ENCODE measurements at places on chromosomes 1 and 21.
A peak's percentile ranks its signal among the peaks of the same experiment; 100 is the strongest.

GRCh38 chr21:36904093-36904666 is 62.3 kb downstream of the HLCS start:
- DNase-seq: no peak

GRCh38 chr1:167090314-167090942 is at the start of gene GPA33:
Gene GPA33, minus strand, starts transcription at chr1:167090377. Its CDS starts 90 bp downstream, at chr1:167090287.
- DNase-seq: no peak

DNA sequence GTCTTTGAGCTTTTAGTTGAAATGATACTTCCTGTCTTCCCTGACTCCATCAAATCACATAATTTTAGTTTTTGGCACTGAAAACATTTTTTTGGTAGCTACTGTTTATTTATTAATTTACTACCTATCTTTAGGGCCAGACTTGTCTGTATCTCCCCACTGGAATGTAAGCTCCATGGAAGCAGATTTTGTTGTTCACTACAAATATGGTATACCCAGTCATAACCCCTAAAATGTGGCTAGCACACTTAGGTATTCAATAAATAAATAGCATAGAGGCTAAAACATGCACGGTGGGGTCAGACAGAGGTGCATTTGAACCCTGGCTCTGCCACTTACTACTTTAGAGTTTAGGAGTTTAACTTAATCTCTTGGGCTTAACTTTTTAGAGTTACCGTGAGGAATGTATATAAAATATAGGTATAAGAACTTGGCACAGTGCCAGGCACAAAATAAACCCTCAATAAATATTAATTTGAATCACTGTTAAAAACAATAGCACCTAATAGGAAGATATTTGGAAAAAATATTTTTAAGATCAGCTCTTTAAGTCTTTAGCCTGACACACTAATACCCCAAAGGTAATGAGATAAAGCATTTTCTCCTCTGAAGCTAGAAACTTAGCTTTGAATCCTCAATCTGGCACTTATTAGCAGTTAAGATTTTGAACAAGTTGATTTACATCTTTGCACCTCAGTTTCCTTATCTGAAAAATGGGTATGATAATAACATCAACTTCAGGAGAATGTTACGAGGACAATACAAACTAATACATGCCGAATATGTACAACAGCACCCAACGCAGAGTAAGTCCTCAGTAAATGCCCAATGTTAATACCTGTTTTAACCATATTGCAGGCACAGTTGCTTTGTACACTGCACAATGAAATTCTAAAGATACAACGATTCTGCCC is 59.6 kb upstream of the HP1BP3 start:
- DNase-seq: no peak

GRCh38 chr1:159798893-159799292 is 3.3 kb upstream of the FCRL6 start:
- DNase-seq: peak; percentile 81

DNA sequence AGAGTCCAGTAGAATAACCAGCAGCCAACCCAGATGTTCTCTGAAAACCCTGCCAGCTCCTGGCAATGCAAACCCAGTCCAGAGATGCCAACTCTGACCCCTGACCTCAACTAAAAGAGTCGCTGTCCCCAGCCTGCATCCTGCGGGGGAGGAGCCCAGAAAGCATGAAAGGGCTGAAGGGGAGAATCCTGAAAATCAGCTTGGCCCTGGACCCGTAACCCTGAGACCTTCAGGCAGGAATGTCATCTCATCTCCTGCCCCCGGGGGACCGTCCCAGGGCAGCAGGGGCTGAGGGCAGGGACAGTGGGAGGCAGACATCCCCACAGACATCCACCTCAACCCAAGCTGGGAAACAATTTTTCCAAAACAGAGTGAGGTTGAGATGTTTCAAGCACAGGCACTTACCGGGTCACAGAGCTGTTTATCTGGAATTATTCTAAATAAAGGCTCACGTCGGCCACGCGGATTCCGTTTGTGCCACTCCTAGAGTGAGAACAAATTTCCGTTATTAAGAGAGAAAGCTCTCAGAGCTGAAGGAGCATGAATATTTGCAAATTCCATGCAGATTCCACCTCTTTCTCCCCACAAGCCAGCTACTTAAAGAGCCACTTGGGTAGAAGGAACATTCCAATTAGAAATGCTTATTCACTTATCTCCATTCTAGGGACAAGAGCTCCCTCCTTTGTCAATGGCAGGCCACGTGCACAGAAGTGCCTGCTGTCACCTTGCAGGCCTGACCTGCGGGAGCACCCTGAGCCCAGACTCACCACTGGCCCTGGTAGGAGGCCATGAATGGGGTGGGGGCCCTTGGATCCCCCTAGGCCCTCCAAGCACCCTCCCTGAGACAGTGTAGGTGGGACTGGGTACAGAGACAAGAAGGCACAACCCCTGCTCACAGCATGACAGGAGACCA is 240.1 kb downstream of the NPHP4 start:
- DNase-seq: no peak

DNA sequence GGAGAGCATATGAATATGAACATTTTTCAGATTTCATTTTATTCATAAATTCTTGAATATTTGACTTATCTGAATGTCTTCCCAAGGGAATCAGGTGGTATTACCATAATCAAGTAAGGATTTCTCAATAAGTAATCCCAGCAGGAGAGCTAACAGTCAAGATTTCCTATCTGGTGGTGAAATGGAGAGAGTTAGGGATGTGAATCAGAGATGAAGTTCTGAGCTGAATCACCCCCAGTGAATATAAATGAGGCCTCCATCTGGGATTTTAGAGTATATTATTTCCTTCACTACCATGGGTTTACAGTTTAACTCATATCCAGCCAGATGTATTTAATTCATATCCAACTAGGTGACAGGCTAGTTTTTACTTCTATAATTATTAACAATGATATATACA is 61.5 kb upstream of the RGS2 start:
- DNase-seq: no peak

DNA sequence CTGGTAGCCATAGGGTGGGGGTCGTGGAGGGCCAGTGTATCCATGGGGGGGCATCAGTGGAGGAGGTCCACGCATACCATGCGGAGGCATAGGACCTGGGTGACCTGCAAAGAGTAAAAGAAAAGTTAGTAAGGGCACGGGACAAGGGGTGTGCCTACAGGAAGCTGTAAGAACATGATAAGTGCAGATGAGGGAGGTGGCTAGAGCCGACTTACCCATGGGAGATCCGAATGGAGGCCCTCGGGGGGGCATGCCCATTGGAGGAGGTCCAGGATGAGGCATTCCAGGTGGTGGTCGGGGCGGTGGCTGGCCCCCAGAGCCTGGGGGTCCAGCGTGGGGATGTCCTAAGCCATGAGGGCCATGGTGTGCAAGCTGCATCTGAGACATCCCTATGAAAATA is 4.0 kb downstream of the SF3B4 start:
- no peak for DNase-seq

- peak; percentile 43 for DNase-seq
Measured at GRCh38 chr1:165369255-165369848, 12.8 kb upstream of the LMX1A start.

GRCh38 chr1:234047123-234047522 is 142.6 kb downstream of the SLC35F3 start:
- DNase-seq: peak; percentile 3

- DNase-seq: no peak
Measured at GRCh38 chr21:24225431-24225830, 1381.8 kb downstream of the MRPL39 start.

- no peak for DNase-seq
Measured at GRCh38 chr1:53583868-53584776, 124.9 kb downstream of the DMRTB1 start.

DNA sequence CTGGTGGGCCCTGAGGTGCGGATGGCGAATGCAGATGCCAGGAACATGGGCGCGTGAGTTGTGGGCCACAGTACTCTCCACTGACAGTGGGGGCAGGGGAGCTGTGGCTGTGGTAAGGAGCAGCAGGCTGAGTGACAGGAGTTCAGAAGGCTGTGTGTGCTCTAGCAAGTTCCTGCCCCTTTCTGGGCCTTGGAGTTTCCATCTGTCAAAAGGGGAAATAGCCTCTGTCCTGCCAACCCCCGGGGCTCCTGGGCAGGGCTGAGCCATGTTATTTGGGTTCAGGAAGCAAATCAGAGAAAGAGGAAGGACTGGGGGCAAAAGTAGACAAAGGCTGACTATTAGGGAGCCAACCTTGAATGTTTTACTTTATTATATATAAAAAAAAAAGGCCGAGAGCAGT is 19.5 kb upstream of the MFN2 start:
- DNase-seq: no peak

- no peak for DNase-seq
Measured at GRCh38 chr1:54807756-54808155, 6.6 kb upstream of the TTC22 start.

DNA sequence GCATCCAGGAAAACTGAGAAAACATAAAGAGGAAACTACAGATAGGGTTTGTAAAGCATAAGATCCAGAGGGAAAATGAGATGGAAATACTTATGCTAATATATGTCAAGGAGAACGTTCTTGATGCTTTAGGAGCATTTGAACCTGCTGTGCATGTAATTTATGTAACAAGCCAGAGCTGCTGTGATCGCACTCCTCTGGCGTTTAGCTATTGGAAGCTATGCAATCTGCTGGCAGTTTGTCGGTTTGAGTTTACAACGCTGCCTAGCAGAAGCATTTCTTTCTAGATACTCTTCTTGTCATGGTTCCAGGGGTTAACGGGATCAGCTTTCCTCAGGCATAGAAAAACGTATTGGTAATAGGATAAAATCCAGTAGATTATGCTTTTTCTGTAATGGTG is 182.7 kb downstream of the KCNH1 start:
- DNase-seq: no peak

- no peak for DNase-seq
Measured at GRCh38 chr1:224149709-224150108, 33.3 kb upstream of the DEGS1 start.

- DNase-seq: no peak
Measured at GRCh38 chr21:16476056-16476825, 746.5 kb downstream of the USP25 start.

- DNase-seq: no peak
Measured at GRCh38 chr1:35406103-35406502, 137.6 kb downstream of the ZMYM4 start.

DNA sequence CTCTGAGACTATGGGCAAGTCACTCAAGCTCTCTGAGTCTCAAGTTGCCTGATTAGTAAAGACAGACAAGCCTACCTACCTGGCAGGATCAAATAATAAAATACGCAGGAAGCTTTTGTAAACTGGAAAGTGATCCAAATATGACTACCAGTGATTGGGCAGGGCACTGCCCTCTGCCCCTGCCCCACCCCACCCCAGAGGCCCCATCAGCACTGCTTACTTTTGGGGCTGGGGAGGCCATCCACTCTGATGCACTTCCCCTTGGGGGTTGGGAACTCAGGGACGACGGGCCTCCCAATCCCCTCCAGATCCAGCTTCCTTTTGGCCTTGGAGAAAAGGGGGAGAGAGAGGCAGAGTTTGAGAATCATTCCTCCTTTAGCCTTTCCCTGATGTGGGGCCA is 6.9 kb downstream of the E2F2 start:
- no peak for DNase-seq

- no peak for DNase-seq
Measured at GRCh38 chr1:62381831-62382657, 54.8 kb upstream of the USP1 start.

GRCh38 chr1:8985915-8986813 is 40.1 kb downstream of the SLC2A7 start:
- DNase-seq: no peak

- DNase-seq: no peak
Measured at GRCh38 chr1:84000196-84000885, 1.4 kb upstream of the TTLL7 start.

DNA sequence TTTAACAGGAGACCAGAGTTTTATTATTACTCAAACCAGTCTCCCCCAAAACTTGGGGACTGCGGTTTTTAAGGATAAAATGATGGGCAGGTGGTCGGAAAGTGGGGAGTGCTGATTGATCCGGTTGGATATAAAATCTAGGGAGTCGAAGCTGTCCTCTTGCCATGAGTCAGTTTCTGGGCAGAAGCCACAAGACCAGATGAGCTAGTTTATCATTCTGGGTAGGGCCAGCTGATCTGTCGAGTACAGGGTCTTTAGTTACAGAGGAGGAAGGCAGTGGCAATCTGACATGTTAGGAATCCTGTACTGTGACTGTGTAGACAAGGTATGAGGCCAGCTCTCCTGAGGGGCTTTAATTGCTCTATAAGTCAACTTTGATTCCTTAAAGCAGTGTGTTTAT is 22.9 kb upstream of the FOXE3 start:
- DNase-seq: no peak

- DNase-seq: no peak
Measured at GRCh38 chr1:115230281-115230680, 107.8 kb downstream of the NGF start.

- DNase-seq: peak; percentile 13
Measured at GRCh38 chr21:45109831-45110492, 35.6 kb downstream of the ADARB1 start.

DNA sequence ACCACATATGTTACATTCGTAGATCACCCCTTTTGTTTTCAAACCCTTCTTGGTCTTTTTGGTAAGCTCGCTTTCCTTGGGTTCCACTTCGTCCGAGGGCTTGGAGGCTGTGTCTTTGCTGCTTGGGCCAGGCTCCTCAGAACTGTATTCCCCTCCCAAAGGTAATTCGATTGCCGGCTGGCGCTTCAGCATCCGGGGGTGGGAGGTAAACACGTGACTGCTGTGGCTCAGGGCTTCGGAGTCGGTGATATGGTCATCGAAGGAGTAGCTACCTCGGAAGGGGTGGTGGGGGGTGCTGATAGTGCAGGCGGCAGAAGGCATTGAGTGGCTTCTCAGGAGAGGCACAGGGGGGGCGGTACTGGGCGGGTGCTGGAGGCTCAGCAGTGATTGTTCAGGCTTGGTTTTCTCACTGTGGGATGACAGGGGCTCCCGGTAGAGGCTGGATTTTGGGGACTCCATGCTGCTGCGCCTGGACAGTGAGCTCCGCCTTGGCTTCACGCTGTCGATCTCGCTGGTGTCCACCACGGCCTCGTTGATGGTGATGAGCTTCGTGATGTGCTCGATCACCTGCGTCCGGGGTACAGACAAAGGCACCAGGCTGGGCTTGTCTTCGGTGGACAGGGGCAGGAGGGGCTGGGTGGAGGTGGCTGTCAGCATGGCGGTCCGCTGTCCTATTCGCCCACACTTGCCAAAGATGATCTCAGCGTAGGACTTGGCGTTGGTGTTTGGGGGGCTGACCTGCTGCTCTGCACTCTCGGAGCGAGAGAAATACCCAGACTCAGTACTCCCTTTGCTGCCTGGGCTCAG is 98.6 kb upstream of the EDN2 start:
- DNase-seq: no peak

DNA sequence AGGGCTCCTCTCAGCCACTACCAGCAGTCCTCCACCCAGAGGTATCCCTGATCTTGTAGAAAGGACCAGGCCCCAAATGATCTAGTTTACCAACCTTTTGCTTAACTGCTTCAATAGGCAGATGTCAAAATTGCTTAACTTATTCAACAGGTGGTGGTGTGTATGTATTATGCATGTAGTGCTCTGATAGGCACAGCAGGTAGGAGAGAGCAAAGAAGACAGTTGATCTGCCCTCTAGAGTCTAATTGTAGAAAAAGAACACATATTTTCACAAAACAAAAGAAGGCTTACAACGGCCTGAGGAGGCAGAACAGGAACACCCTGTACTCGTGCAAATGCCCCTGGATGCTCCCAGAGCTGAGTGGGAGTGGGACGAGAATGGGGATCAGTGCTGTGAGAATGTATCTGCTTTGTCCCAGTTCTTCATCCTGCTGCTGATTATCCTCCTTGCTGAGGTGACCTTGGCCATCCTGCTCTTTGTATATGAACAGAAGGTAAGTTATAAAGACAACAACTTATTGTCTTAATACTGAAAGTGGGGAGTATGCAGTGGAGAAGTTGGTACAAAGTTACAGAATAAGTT is 21.1 kb downstream of the CD53 start:
- no peak for DNase-seq

GRCh38 chr1:154501423-154502065 is 475 bp upstream of the TDRD10 start:
- DNase-seq: no peak

GRCh38 chr1:197986817-197987216 is 69.6 kb downstream of the LHX9 start:
- DNase-seq: no peak

All from NCI-H345 (cell line).